Mesenchymal stem cell (in vitro differentiated cells and primary cell): ENCODE measurements at places on chromosomes 7 and 10.

DNA sequence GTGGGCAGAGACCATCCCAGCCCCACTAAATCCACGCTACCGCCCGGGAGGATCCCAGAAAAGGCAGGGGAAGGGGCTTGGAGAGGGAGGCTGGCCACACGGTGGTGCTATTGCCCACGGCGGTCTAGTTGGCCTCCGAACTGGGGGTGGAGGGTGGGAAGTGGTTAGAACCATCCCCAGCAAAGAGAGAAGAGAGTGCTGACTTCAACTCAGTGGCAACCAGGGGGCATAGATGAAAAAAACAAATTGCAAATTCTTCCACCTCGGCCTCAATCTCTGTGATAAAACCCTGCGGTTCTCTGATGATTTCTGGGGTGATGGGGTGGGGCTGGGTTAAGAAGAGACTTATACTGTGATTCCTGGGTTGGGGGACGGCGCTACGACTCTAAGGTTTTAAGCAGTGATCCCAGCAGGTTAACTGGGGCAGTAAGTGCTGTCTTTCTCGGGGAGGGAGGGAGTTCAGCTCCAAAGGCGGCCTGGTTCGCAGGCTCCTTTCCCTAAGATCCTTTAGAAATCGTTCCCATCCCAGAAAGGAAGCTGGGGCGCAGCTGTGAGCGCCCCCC lies 154.5 kb upstream of the LYZL2 start:
- peak; percentile 90 for DNase-seq

GRCh38 chr7:14430926-14431325 lies 441.5 kb upstream of the ETV1 start:
- no peak for DNase-seq

GRCh38 chr10:50375051-50375452 lies 123.7 kb upstream of the ASAH2 start:
- DNase-seq, result no peak

GRCh38 chr7:65307651-65308299 lies 65.9 kb upstream of the ZNF92 start:
- peak; percentile 62 for DNase-seq

DNA sequence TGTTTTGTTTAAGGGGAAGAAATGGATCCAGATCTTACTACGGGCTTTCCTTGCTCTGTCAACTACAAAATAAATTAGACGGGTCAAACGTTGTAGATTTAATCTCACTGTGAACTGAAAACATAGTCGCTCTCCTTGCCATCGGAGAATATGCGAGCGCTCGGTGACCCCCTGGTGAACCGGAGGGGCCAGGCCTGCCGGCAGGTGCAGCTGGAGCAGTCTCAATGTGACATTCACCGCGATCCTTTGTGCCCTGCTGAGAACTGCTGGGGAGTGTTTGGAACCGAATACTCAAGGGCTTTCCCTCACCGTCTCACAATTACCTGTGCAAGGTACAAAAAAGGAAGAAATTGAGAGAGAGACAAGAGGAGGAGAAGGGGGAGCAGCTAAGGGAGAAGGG lies 174.1 kb upstream of the GPR26 start:
- DNase-seq, result no peak

DNA sequence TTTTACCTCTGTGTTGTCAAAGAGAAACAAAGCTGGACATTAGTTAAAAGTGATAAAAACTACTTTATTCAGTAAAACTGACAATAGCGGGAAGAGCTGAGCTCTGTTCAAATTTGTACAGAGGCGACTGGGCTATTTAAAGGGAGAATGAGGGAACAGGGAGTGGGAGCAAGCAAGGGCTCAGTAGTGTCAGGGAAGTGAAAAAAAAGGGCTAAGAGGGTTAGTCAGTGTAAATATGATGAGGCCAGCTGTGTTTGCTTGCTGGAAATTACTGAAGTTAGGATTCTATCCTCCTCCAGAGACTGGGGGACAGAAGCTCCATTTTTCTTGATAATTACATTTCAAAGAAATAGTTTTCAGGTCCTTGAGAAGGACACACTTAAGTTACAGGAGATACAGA lies 232.5 kb downstream of the SH2D4B start:
- no peak for DNase-seq

- DNase-seq, result no peak
Measured at GRCh38 chr10:93775356-93775755, 17.6 kb downstream of the LGI1 start.

DNA sequence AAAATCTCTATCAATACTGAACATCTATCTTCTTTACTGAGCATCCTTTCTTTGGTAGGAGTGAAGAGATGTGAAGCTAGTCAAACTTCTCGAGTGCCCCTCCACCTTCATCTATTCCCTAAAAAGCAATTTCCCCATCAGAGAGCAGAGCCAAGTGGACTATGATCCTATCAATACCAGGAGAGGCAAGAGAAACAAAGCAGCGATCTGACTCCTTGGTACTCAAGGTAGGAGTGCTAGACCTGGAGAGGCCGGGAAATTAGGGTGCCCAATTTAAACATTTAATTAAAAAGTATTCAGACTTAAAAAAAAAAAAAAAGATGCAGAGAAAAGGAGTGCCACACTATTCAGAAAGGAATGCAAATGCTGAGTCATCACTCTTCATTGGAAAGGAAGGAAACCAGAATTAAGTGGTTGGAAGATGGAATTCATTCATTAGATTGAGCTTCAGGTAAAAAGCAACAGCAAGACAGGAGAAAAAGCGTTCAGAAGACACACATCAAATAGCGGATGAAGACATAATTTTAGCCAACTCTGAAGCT lies 1.6 kb downstream of the TIAL1 start:
- DNase-seq, result peak; percentile 62

DNA sequence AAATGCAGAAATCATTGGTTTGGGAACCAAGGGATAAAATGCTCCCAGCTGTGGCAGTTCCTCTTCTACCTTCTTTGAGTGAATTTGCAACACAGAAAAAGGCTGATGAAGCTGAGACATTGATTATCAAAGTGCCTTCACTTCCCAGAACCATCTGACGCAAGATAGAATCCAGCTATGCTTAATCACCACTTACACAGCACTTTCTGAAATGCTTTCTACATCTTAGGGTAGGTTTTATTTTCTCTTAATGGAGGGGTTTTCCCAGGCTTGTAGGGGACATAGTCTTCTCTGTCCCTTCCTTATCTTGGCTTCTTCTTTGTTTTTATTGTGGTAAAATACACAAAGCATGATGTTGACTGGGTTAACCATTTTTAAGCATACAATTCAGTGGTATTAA lies 332.6 kb upstream of the ZNF32 start:
- DNase-seq, result peak; percentile 73

DNA sequence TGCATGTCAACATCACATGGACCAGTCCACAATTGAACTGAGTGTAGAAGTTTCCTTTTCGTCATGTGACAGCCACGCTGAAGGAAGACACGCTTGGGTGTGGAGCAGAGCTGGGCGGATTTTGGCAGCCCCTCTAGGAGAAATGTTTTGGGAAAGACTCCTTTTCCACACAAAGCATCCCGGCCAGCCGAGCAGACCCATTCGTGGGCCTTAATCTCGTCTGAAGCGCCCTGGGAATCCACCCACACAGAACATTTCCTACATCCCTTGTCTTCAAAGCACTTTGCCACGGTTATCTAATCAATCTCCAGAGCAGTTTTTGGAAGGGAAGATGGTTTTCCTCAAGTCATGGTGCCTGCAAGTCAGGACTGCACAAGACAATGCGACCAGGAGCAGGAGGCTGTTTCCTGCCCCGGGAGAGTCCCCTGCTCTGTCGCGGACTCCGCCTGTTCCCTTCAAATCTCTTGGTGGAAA lies 8.4 kb upstream of the IFT22 start:
- no peak for DNase-seq

GRCh38 chr7:105413887-105414437 lies 25.2 kb upstream of the SRPK2 start:
- peak; percentile 8 for DNase-seq

DNA sequence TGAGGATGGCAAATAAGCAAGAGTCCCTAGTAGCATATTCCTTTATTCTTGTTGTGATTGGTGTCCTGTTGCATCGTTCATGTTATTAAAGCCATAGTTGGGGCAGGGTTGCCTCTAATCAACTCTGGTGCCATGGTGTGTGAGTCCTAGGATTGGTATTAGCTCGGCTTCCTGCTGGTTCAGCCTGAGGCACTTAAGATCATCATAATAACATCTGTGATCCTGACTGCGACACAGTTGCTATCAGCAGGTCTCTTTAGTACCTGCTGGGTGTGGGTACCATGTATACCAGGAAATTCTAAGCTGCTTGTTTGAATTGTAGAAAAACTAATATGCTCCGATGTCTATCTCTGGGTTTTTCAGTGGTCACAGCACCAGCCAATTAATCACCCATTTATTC lies 1.6 kb downstream of the WEE2 start:
- no peak for DNase-seq

DNA sequence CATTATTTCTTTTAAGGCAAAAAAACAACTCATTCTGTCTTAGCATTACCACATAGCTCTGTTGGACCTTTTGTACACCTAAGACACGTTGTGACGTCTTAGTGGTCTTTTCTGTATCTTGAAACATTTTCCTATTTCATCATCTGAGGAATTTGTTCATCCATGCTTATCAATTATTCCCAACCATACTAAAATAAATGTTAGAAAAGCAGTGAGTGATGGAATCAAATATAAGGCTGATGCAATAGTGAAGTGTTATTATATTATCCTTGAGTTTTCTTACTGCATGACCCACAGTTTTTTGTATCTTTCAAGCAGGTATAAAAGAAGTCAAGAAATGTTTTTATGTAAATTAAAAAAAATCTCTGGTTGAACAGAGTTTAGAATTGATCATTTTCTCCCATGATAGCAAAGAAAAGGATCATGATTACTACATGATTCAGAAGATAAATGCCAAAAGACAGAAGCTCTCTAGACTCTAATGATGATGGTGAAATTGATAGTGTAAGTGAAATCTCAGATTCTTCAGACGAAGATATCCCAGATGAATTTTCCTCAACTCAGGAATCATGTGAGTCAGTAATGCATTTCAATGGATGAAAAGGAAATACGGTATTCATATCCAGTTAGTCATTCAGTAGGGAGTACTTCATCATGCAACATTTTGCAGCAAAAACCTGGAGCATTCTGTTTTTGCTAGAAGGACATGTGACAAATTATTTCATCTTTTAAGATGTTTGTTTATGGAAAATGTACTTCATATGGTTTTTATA lies 51.4 kb downstream of the CELF2 start:
- no peak for DNase-seq

GRCh38 chr7:1106063-1106792 lies 18.3 kb downstream of the GPER1 start:
- DNase-seq, result no peak

DNA sequence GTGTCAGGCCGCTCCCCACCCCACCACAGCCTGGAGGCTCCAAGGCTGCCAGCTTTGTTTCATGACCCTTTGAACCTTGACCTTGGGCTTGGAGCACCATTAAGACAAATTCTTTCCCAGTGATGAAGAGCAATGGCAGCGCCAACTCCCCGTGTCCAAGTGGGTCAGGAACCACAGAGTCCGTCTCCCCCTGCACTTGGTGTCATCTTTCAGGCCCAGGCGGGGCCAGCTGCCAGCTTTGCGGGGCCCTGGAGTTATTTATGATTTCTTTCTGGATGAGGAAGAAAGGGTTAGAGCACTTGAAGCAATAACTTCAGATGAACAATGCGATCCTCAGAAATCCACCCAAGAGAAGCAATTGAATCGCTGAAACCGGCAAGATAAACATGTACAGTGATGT lies 110.8 kb downstream of the MYL10 start:
- no peak for DNase-seq

DNA sequence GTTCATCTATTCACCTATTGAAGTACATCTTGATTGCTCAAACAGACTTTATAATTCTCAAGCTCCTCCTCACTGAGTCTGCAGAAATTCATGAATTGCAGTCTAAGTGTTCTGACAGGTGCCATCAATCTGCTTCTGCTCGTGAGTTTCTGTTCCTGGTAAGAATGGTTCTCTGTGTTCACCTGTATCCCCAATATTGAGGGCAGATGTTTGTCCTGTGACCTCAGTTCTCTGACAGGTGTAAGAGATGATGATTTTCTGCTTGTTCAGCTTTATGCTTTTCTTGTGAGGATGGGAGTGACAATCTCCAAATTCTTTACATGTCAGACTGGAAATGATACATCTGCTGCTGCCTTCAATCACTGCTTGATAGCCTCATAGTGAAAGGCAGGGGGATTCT lies 736.9 kb upstream of the COBL start:
- DNase-seq, result no peak

DNA sequence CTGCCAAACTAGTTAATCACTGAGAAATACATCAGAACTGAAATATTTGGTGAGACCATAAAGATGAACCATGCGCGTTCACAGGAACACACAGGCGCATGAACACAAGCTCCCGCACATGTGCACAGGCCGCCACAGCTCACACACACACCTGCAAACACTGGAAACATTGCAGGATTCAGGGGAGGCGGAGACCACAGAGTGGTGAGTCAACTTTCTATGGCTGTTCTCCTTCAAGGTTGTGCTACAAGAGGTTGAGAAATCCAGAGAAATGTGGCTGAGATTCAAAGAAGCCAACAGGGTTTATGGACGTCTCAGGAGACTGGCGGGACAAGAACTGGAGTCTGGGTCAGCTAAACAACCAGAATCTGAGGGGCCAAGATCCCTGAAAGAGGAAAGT lies 17.8 kb downstream of the ESYT2 start:
- peak; percentile 85 for DNase-seq

DNA sequence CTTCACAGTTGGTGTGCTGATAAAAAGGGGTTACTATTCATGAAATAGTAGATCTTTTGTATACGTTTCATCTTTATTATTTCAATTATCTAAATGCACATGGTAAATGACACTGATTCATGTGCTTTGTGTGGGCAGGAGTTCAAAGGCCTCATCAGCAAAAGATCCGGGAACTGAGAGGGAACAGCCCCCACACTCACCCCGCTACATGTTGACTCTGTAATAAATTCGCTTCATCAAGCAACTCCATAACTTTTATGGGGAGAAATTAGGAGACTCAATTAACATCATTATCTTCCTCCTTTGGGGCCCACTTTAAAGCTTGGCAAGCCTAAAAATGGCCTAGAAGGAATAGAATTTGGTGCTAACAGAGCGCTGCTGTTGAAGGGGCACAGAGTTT lies 250.7 kb upstream of the BMPER start:
- DNase-seq, result no peak

DNA sequence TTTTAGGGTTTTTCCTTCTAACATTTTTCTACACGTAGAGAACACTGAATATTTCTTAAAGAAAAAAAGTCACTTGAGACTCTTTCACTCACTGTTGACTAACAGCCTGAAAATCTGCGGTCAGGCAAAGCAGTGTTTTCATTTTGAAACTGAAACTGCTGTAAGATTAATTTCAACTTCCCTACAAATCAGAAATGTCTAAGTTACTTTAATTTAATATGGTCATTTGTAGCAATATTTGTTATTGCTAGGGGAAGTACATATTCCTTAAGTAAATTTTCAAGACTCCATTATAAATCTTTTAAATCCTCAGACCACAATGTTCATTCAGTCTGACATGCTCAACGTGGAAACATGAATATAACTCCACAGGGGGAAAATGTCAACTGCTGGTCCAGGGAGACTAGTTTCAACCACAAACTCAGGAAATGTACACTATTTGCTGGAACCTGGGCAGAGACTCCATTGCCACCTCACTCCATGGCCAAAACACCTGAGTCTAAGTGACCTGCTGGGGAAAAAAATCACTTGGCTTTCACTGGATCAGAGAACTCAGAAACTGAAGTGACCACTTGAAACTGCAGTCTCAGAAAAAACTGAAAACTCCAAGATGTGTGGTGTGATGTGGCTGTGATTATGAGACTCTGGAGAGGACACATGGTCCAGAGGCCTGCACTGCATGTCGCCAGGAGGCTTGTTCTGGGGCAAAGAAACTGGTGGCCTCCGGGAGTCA lies 161.2 kb downstream of the TAX1BP1 start:
- peak; percentile 48 for DNase-seq

GRCh38 chr7:145339319-145339718 lies 503.5 kb upstream of the TPK1 start:
- DNase-seq, result no peak

- no peak for DNase-seq
Measured at GRCh38 chr10:131212763-131213325, 98.7 kb downstream of the TCERG1L start.
